ENCODE measurements at places on chromosomes 1 and 21. TPM values are rescaled to one million over a fixed set of nuclear protein-coding genes. Genes with fewer than 3 reads are reported as not detected.

DNA sequence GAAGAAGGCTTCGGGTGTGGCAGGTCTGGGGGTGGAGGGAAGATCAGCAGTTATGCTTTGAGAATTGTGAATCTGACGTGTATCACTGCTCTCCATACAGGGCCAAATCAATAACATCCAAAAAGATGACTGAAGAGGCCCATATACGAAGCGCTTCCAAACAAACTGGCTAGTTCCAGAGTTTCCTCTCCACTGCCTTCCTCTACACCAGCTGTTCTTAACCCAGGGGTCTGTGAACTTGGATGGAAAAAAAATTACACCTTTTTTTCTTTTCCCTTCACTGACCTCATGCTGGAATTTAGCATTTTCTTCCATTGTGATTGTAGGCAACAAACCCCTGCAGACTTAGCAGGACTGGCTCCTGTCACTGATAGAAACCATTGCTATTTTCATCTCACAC lies 77.1 kb upstream of the NBL1 start:
- no peak for DNase-seq

GRCh38 chr1:168801032-168801745 lies 72.2 kb upstream of the DPT start:
- no peak for DNase-seq

RBM11 gene
- total RNA-seq: 2.8 TPM

IGSF21 gene
- not detected for total RNA-seq

Measured in Caki2 (cell line).